ENCODE measurements at places on chromosomes 6 and 20.

GRCh38 chr6:157151989-157152388 lies 171.3 kb downstream of the TMEM242 start:
- no peak for DNase-seq

GRCh38 chr20:63101781-63102720 lies 95.3 kb upstream of the BHLHE23 start:
- peak; percentile 42 for DNase-seq

- no peak for DNase-seq
These were observed 443.0 kb downstream of the PKHD1 start for GRCh38 chr6:51644426-51644825.

- no peak for DNase-seq
These were observed 86.4 kb downstream of the ADGRG6 start for GRCh38 chr6:142387997-142388815.

DNA sequence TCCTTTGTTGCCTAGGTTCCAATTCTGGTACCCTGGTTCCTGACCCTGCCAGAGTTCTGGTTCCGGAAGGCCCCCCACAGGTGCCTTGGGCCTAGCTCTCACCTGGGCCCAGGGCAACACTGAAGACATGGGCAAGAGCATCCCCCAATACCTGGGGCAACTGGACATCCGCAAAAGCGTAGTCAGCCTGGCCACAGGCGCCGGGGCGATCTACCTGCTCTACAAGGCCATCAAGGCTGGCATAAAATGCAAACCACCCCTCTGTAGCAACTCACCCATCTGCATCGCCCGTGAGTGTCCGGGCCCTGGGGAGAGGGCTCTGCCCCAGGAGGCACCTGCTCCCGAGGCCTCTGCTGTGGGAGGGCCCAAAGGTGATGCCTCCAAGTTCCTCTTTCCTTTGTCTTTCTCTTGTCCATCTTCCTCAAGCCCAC lies at the start of gene ARMC12:
TSS of gene ARMC12 (plus strand) at position 51 of the 431 bp plus-strand sequence. CDS start at position 128, 77 bp downstream.
- no peak for DNase-seq

DNA sequence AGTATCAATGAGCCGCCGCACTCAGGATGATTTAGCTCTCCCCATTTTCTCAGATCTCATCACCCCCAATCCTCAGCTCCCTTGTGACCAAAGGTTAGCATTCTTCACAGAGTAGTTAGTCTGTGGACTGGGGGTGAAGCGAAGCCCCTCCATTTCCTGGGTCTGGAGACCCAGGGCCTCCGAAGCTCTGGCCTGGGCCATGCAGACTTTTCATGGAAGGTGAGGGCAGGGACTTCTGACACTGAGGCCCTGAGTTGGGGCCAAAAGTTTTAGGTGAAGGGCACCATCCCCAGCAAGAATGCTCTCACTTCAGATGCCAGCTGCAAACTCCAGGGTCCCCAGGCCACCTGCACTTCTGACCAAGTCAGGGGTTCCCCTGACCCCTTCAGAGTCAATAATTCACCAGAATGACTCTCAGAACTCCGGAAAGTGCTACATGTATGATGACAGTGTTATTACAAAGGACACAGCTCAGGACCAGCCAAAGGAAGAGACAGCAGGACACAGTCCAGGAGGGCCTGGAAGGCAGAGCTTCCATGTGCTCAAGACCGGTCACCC lies 65.7 kb upstream of the DUSP22 start:
- DNase-seq, result no peak

DNA sequence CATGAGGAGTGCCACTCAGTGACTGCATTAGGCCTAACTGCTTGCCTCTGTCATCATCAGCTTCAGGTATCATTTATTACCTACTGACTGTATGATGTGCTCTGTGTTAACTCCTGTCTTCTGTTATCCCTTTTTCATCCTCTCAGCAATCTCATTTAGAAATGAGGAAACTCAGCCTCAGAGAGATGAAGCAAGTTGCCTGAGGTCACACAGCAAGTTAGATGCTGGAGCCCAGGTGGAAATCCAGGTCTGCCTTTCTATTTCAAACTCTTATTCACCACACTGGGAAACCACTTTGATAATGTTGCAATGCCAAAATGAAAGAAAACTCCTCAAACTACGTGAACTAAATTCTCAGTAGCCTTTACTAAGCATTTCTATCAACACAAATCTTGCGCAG lies 1.3 kb downstream of the FERMT1 start:
- no peak for DNase-seq

DNA sequence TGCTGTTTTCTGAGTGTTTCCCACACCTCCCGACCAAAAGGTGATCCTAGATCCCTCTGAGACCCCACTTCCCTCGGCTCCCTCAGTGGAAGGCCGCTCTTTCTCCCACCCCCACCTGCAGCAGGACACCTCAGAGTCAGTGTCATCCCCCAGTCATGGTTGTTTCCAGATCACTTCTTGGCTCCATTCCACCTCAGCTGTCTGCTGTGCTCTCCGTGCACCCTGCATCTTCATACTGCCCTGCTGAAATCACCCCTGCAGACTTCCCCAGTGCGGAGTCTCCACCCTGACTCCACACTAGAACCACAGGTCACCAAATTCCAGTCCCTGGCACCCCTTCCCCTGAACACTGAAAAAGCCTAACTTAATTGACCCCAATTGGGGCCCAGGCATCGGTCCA lies 255.1 kb upstream of the CDYL start:
- DNase-seq, result no peak

DNA sequence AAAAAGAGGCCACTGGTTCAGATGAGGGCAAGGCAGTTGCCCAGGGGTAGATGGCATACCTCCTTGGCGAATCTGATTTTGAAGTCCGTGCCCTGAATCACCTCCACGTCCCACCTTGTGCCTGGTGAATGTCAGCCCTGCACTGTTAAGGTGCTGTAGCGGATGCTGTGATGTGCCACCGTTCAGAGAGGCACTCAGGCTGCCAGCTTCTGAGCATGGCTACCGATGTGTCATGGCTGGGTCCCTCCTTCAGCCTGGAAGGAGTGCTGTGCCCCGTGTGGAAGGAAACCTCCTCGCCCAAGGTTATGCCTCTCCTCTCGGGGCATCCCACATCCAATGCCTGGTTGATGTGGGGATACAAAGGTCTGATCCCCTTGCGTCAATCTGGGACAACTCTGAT lies 43.6 kb downstream of the UST start:
- DNase-seq, result no peak

GRCh38 chr20:3100480-3100879 lies 16.0 kb upstream of the AVP start:
- no peak for DNase-seq

GRCh38 chr6:84953111-84953755 lies 188.8 kb upstream of the TBX18 start:
- no peak for DNase-seq

DNA sequence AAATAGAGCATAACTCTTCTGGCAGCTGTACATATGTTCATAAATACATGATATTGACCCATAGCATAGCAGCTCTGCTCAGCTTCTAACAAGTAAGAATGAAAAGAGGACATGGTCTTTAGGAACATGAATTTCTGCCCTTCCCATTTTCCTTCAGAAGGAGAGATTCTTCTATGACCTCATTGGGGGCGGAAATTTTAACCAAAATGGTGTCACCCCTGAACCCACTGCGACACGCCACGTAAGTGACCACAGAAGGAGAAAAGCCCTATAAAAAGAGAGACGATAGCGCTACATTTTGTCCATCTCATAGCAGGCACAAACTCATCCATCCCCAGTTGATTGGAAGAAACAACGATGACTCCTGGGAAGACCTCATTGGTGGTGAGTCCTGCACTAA lies at the start of gene IL17A:
TSS of gene IL17A (plus strand) at position 301 of the 400 bp plus-strand sequence. CDS start at position 358, 57 bp downstream.
- DNase-seq, result no peak

DNA sequence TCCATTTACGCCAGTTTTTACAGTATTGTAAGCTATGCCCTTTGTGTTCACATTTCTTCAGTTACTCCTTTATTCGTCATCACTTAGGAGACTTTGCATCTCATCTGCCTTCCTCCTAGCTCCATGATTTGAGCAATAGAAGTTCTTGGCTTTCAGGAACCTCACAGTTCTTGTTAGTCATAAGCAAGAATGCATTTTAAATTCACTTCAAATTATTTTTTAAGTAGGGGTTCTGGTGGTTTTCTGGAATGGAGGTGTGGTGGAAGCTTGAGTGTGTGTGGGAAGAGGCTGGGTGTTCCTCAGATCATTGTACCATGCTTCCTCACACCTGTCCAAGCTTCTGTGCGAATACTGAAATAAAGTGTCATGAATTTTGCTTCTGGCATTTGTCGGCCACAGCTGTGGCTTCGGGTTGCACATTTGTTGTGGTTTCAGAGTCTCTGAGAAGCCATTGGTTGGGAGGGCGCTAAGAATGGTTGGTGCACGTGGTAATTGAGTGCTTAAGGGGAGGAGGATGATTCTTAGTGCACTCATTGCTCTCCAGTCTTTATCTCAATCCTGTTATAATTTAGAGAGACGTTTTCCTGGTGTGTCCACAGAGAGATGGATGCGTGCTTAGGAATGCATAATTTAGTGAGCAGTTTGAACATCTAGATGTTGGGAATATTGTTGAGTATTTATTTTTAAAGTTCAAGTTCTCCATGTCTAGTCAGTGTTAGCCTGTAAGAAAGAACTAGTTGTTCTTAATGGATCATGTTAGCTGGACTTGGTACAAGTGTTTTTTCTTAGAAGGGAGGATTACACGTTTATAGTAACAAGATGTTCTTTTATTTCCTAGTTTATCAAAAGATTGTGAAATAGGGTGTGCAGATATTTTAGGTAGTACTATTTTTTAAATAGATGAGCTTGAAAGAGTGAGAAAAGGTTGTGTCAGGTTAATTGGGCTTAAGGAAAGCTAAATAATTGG lies 31.9 kb downstream of the FOXO3 start:
- peak; percentile 20 for DNase-seq

DNA sequence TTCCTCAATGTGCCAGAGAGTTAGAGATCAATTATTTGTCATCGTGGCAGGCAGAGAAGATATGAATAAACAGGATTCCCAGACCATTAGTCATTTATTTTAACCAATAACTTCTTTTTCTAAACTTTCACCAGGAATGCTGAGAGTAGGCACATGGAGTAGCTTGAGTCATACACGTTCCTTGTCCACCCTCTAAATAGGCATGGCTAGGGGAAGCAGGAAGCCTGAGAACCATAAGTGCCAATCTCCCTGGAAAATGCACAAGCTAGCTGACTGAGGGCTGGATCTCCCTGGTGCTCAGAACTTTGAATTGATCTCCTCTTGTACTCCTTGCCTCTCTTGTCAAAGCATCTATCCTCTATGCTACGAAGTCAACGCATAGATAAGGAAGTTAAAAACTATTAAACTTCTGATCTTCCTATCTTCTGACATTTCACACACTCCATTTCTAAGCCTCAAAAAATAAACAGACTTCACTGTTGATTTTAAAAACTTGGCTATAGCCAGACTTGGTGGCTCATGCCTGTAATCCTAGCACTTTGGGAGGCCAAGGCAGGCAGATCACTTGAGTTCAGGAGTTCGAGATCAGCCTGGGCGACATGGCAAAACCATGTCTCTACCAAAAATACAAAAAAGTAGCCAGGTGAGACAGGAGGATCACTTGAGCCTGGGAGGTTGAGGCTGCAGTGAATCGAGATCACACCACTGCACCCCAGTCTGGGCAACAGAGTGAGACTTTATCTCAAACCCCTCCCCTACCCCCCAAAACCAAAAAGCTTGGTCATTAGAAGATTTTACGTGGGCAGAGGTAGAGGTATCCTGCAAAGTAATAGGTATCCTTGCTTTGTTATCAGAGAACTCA lies 11.8 kb downstream of the ADTRP start:
- DNase-seq, result no peak

GRCh38 chr6:170084166-170084730 lies 206.6 kb downstream of the DLL1 start:
- no peak for DNase-seq

- no peak for DNase-seq
These were observed 442.7 kb downstream of the TENT5A start for GRCh38 chr6:81309811-81310210.

DNA sequence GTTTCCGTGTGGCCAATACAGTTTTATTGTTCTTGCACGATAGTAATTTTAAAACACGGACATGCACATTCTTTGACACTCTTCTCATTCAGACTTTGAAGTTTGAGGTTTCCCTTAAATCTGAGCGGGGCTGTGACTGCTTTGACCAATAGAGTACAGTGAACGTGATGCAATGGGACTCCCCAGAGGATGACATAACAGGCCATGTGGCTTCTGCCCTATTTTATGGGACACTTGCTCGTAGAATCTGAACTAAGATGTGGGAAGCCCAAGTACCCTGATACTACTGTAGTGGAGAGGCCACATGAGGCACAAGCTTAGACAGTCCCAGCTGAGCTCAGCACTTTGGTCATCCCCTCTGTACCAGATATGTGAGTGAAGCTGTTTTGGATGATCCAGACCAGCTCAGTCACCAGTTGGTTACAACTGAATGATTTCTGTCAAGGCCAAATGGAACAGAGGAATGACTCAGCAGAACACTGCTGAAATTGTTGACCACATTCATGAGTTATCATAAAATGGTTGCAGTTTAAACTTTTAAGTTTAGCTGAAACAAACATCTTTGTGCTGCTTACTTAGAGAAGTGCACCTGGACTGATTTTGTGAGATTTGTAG lies 279.4 kb downstream of the RFPL4B start:
- no peak for DNase-seq

- no peak for DNase-seq
These were observed 47.8 kb upstream of the NT5E start for GRCh38 chr6:85402071-85402470.

DNA sequence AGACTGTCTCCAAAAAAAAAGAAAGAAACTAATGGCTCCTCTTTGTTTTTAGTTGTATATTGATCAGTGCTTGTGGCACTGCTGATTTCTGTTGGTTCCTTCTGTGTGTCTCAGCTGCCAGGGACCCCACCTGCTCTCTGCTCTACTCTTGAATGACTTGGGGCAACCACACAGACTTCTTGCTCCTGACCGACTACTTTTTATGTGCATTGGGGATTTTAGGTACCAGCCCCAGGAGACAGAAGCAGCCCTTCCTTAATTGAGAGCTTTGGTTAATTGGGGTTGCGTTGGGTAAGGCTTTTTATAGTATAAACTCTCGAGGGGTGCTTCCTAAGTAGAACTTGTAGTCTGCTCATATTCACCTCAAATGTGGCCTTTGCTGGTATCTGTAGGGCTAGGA lies 6.9 kb downstream of the STK35 start:
- DNase-seq, result no peak

GRCh38 chr6:34154668-34155447 lies 9.0 kb upstream of the GRM4 start:
- peak; percentile 53 for DNase-seq

DNA sequence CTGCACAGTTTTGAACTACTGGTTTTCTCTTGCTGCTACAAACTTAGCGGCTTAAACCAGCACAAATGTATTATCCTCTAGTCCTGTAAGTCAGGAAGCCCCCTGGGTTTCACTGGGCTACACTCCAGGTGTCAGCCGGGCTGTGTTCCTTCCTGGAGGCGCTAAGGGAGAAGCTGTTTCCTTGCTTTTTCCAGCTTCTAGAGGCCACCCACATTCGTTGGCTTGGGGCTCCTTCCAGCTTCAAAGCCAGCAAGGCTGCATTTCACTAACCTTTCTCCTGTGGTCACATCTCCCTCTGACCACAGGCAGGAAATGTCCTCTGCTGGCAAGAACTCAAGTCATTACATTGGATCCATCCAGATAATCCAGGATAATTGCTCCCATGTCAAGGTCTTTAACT lies 350.6 kb upstream of the PLCB4 start:
- DNase-seq, result no peak

- no peak for DNase-seq
These were observed 290.8 kb downstream of the ZNF217 start for GRCh38 chr20:53302695-53303412.

GRCh38 chr20:61922411-61922810 lies 143.3 kb downstream of the TAF4 start:
- DNase-seq, result no peak

Data from stimulated activated CD4-positive, alpha-beta T cell treated with anti-CD3 and anti-CD28 coated beads, Interleukin-12 subunit alpha, Interleukin-12 subunit beta, amount 100 ng/mL, for 48 hours (primary cell).